ENCODE measurements at places on chromosomes 16 and 17.
A peak's percentile ranks its signal among the peaks of the same experiment; 100 is the strongest.

- DNase-seq = peak; percentile 25
These were observed 117.4 kb downstream of the IRF8 start for GRCh38 chr16:86016201-86016965.

DNA sequence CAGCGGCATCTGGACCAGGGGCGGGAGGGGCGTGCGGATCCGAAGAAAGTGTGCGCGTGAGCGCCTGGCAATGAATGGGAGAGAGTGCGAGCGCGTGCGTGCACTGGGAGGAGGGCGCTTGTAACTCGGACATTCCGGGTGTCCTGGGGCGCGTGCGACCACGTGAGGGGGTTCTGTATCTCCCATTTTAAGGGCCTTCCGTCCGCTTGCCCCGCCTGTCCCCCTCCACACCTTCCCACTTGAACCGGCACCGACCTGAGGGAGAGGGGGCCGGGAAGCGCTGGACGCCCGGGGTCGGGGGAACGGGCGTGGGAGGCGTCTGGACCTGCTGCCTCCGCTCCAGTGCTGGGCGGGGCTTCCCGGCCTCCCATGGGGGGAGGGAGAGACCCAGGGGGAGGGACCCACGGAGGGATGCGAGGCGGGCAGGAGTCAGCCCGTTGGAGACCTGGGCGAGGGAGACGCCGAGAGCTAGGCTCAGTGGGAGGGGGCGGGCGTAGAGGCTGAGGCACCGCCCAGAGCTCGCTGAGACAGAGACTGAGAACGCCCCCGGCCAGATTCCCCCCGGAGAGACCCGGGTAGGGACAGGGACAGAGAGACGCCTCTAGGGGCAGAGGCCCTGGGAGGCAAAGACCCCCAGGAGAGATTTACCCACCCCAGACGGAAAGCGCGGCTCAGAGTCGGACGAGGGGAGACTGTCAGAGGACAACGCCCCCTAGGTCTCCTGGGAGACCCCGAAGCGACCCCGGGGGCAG, at the start of gene KREMEN2:
Gene KREMEN2 (plus strand): TSS at position 553 of the 752 bp plus-strand sequence. CDS start 246 bp downstream, outside the sequence.
- DNase-seq = peak; percentile 61

DNA sequence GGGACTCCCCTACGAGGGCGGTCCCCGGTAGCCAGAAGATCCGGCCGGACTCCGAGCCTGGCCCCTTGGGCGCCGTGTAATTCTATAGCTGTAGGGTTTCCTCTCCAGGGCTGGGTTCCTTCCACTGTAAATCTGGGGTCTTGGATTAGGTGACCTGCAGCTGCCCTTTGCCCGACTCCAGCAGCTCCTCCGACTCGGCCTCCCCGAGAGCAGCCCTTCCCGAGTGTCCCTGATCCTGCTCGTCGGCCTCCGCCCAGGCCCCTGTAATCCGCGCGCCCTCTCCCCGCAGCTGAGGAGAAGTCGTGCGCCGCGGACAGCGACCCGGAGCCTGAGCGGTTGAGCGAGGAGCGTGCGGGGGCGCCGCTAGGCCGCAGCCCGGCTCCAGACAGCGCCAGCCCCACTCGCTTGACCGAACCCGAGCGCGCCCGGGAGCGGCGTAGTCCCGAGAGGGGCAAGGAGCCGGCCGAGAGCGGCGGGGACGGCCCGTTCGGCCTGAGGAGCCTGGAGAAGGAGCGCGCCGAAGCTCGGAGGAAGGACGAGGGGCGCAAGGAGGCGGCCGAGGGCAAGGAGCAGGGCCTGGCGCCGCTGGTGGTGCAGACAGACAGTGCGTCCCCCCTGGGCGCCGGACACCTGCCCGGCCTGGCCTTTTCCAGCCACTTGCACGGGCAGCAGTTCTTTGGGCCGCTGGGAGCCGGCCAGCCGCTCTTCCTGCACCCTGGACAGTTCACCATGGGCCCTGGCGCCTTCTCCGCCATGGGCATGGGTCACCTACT, 5.5 kb downstream of the TBX2 start:
- DNase-seq = no peak

- DNase-seq = no peak
These were observed 21.2 kb downstream of the PLXDC1 start for GRCh38 chr17:39130205-39130604.

GRCh38 chr17:20206591-20206990, 197.4 kb downstream of the SPECC1 start:
- DNase-seq = no peak

DNA sequence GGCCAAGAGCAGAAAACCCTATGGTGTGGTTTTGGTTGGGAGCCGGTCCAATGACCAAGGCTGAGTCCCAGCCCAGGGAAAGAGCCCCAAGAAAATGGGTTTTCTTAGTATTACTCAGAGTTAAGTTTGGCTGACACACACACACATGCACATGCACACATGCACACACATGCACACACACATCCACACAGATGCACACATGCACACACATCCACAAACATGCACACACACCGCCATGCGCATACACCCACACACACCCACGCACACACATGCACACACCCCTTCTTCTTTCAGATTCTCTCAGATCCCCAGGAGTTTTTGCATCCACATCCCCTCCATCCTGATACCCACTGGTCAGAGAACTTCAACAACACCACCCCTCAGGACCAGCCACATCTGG, 9.1 kb downstream of the ABCC12 start:
- no peak for DNase-seq

- no peak for DNase-seq
These were observed 269.3 kb upstream of the TBX2 start for GRCh38 chr17:61130330-61130729.

- no peak for DNase-seq
These were observed 1.2 kb upstream of the P2RX1 start for GRCh38 chr17:3917391-3917931.

GRCh38 chr16:52191531-52192134, 355.3 kb downstream of the TOX3 start:
- DNase-seq = peak; percentile 79

DNA sequence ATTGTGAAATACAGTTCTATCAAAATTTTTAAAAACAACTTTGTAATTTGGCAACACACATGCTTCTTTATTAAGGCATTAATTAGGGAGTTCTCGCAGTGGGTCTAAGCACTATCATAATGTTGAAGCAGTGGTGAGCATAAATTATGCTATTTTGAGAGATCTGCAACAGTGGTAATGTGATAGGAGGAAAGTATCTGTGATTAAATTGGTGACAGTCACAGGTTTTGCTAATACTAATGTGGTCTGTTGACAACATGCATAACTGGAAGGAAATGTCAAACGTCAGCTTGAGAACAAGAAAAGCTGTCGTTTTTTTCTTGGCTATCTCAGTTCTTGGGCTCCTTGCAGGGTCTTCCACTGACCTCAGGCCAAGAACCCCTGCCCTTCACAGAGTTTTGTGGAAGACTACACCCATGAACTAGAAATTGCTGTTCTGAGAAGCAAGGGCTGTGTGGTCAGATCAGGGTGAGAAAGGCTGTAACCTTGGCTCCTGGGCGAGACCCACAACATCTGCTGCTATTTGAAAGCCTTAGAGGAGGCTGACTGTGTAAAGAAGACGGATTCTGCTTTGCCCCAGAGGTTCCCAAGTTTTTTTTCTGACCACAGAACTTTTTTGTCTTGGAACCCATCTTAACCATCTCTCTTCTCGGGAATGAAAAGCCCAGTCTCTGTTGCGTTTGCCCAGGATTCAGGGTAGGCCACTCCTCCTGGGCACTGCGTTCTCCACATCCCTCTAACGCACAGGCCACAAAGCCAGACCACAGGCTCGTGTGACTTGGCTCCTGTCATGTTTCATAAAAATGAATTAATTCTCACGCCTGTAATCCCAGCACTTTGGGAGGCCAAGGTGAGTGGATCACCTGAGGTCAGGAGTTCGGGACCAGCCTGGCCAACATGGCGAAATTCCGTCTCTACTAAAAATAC, 13.9 kb downstream of the ATP2A1 start:
- DNase-seq = no peak

GRCh38 chr16:3691761-3692160, 25.6 kb downstream of the TRAP1 start:
- no peak for DNase-seq

DNA sequence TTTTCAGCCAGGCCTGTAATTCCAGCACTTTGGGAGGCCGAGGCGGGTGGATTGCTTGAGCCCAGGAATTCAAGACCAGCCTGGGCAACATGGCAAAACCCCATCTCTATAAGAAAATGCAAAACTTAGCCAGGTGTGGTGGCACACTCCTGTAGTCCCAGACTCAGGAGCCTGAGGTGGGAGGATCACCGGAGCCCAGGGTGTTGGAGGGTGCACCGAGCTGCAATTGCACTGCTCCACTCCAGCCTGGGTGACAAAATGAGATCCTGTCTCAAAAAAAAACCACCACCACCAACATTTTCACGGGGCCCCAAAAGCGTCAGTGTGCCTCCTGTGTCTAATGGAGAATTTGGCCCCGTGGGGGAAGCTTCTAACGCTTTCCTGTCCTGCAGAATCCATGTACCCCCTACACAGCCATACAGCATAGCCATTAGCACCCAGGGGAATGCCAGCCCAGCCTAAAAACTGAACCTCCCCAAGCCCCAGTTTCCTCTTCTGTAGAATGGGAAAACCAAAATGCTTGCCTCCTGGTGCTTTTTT, 22.2 kb upstream of the MAP3K14 start:
- no peak for DNase-seq

GRCh38 chr16:80619824-80620223, 79.0 kb downstream of the DYNLRB2 start:
- no peak for DNase-seq

- DNase-seq = peak; percentile 79
These were observed 4.5 kb upstream of the PYCR1 start for GRCh38 chr17:81941484-81942166.

DNA sequence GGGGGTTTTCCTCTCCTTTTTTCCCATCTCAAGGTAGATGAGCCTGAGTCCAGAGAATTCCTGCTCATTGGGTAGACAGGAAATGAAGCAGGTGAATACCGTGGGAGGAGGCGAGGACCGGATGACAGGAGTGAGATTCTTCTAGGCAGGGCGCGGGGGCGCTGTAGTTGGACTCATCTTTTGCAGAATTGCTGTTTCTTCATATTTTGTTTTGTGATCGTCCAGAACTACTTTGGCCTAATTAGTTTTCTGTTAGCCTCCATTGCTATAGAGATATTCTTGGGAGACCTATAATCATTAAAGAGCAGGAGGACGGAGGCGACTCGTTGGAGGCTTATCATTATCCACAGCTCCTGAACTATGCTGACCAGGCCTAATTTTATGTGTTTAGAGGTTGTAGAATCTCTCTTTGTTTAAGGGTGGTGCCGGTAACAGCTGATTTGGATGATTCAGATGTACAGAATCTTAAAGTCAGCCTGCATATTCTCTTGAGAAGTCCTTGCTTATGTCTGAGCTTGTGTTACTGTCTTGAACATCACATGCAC, 650 bp downstream of the ATP6V0A1 start:
- DNase-seq = peak; percentile 24

DNA sequence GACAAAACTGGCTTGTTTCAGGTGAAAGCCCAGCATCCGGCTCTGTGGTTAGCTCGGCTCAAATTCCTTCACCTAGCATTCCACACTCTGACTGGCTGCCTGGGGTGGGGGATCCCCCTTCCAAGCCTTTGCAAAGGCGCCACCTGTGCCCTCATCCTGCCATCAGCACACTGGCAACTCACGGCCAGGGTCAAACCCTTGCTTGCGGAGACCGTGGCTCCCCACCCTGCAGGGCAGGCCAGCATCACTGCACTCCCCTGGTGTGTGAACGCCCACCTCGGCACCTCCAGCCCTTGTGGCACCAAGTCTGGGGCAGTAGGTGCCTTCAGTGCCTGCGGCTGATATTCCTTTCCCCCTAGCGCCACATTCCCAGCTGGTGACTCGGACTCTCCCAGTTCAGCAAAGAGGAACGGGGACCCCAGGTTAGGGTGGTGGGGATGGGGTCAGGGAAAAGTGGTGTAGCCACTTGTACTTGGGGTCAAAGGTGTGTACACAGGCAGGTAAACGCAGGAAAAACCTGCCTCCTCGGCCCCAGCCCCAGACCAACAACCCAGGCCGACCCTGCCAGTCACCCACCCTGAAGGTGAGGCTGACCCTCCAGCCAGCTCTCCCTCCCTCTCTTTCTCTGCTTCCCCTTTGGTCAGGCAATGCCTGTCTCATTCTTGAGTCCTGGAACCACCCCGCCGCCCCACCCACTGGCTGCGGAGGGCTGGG, 1.1 kb downstream of the FLII start:
- no peak for DNase-seq

GRCh38 chr16:51271156-51271701, 120.2 kb upstream of the SALL1 start:
- DNase-seq = no peak

- DNase-seq = no peak
These were observed 5.3 kb downstream of the ERN1 start for GRCh38 chr17:64124609-64125008.

- no peak for DNase-seq
These were observed 59.0 kb upstream of the NKD1 start for GRCh38 chr16:50489182-50489581.

DNA sequence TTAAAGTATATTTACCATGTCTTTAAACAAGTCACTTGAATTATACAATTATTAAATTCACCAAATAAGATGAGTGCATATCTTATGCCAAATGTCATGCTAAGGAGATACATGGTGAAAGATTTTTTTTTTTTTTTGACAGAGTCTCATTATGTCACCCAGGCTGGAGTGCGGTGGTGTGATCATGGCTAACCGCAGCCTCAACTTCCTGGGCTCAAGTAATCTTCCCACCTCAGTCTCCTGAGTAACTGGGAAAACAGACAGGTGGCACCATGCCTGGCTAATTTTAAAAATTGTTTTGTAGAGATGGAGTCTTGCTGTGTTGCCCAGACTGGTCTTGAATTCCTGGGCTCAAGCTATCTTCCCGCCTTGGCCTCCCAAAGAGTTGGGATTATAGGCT, 149.0 kb upstream of the GOT2 start:
- DNase-seq = no peak

GRCh38 chr16:35154627-35155026, 1695.2 kb downstream of the TP53TG3F start:
- no peak for DNase-seq

- DNase-seq = no peak
These were observed 245.0 kb downstream of the KCNJ2 start for GRCh38 chr17:70414300-70414699.
